Stimulated activated CD4-positive, alpha-beta T cell treated with anti-CD3 and anti-CD28 coated beads, Interleukin-1b, Interleukin-23, amount 100 ng/mL, for 1 hour (primary cell): ENCODE measurements at places on chromosomes 1 and 21.

GRCh38 chr1:15685820-15686219 lies 1.7 kb downstream of the PLEKHM2 start:
- DNase-seq, result no peak

DNA sequence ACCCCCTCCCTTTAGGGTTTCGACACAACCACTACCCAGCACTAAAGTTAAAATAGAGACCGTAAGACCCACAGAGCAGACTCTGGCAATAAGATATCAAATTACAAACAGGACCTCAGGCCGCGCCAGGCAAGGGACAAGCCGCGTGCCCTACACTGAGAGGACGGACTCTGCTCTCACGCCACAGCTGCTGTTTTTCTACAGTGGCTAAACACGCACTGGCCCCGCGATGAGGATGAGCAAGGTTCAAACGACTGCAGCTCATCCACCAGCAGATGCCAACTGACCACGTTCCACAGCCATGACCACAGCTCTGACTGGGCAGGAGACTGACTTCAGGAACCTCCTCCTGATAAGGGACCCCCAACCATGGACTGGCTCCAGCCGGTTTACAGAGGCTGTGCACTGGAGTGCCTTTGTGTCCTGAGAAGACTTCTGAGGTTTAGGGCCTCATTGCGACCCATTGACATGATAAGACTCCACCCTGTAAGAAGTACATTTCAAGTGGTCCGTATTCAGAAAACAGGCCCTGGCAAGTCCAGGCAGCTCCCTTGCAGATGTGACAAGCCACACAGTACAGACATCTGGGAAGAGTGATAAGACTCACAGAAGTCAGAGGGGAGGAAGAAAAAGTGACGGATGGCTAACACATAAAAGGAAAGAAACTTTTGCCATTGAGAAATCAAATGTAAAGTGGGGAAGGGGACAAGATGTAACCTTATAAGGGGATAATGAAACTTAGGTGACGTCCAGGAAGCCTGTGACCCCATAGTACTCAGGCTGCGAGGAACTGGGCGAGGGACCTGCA lies 1.5 kb upstream of the KRTAP10-6 start:
- DNase-seq, result no peak

- no peak for DNase-seq
Observed at GRCh38 chr1:84624876-84625275, 50.6 kb upstream of the CTBS start.

- no peak for DNase-seq
Observed at GRCh38 chr1:79845936-79846335, 839.4 kb upstream of the ADGRL4 start.

GRCh38 chr1:213443415-213443814 lies 392.4 kb downstream of the RPS6KC1 start:
- DNase-seq, result no peak

- no peak for DNase-seq
Observed at GRCh38 chr1:206466840-206467649, 3.2 kb upstream of the IKBKE start.

DNA sequence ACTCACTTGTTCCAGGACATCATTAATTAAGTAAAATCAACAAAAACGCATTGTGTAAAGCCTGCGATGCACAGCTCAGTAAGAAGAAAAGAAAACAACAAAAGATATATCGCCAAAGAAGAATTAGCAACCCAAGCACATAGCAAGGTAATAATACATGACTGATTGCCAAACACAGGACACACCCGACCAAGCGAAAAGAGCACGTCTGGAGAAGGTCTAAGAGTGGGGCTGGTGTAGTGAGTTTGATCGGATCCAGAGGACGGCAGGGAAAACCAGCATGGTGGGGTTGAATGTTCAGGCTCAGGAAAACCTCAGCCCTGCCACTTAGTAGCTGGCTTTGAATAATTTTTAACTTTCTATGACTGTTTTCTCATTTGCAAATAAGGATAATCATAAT lies 69.8 kb downstream of the JAK1 start:
- no peak for DNase-seq

- DNase-seq, result no peak
Observed at GRCh38 chr1:156858959-156859522, at the start of gene INSRR. INSRR (minus strand) TSS chr1:156859117; CDS start chr1:156858621, 496 bp downstream.

GRCh38 chr1:29500651-29501050 lies 264.3 kb downstream of the PTPRU start:
- no peak for DNase-seq

DNA sequence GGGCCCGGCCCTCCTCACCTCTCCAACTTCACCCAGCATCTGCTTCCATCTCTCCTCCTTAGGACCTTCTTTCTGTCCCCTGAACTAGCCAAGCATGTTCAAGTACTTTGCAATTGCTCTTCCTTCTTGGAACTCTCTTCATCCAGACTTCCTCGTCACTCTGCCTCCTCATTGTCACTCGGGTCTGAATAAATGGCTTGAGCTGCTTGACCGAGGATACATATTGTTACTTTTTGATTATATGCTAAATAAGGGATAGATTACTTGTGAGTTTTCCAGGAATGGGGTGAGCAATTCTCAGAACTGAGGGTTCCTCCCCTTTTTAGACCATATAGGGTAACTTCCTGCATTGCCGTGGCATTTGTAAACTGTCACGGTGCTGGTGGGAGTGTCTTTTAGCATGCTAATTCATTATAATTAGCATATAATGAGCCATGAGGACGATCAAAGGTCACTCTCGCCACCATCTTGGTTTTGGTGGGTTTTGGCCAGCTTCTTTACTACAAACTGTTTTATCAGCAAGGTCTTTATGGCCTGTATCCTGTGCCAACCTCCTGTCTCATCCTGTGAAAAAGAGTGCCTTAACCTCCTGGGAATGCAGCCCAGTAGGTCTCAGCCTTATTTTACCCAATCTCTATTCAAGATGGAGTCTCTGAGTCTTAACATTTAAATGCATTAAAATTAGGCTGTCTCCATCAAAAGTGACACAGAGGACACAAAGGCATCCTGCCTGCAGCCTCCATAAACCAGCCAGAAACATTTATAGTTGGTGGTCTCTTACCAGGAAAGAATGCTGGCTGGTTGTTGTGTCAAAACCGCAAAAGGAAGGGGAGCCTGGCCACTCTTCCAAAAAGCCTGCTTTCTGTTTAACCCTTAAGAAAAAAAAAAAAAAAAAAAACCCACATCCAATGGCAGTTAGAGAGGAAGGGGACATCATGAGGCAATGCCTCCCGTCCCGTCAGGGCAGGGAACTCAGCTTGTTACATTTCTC lies 179.3 kb downstream of the KAZN start:
- DNase-seq, result no peak

- peak; percentile 15 for DNase-seq
Observed at GRCh38 chr1:147641695-147642592, 28.4 kb downstream of the ACP6 start.

DNA sequence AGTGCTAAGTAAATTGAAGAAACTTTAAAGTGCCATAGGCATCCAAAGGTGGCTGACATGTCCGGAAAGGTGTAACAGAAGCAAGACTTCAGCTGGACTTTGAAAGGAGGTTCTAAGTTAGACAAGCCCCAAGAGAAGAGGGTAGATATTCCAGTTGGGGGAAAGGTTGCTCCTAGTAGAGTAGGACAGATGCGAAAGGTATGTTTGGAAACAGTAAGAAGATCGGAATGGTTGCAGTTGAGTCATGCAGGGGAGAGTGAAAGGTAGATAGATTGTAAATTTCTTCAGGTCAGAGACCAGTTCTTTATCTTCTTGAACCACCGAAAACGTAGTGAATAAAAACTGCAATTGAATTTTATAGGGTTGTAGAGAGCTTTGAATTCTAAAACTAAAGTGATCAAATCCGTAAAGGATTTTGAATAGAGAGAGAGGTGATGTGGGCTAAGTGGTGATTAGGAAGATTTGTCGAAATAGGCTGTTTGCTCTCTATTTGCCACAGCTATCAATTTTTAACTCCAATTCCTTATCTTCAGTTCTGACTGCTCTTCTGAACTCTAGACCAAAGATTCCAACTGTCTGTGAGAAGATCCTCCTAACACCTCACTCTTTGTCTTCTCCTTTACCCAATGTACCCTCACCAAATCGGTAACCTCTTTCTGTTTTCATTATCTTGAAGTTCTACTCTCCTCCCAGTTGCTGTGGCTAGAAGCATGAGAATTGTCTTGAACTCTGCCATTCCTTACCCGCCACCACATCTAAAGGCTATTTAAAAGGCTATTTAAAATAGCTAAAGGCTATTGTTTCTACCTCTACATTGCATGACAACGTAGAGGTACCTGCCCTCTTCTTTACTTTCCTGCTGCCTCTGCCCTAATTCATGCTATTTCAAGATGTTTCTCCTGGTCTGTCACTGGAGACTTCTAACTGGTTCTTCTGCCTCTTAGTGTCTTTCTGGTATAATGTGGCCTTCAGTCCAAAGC lies 16.7 kb downstream of the MACF1 start:
- DNase-seq, result no peak

DNA sequence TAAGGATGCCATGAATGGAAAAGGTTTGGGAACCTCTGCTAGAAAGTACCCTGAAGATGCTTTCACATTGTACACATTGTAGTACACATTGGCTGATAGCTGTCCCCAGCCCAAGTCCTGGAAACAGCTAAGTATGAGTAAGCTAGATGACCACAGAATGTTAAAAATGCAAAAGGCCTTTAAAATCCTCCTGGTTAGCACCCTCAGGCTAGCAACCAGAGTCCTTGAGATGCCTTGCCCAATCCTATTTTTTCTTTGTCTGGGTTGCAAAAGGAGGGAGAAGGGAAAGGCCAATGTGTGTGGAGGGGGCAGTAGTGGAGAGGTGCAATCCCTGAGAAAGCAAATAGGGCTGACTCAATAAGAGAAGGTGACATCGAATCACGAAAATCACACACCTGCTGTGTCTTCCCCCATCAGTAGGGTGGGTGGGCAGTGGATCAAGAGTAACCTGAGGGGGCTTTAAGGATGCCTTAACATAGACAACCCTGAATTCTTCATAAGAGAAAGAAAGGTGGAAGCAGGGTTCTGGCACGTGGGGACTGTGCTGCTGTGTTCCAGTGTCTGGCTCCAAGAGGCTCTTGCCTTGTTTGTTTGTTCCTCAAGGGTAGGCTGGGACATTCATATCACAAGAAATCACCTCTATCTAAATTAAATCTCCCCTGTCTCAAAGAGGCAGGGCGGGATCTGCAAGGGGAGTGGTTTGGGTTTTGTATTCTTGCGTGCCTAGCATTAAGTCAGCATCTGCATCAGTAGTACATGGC lies 266.2 kb upstream of the PLXNA2 start:
- no peak for DNase-seq

GRCh38 chr1:12078938-12079861 lies 16.1 kb downstream of the TNFRSF8 start:
- DNase-seq, result peak; percentile 29

- no peak for DNase-seq
Observed at GRCh38 chr1:3436901-3437300, 17.6 kb upstream of the ARHGEF16 start.

GRCh38 chr1:198595765-198596164 lies 43.1 kb upstream of the PTPRC start:
- no peak for DNase-seq
